ENCODE measurements at places on chromosomes 6 and 20.

- DNase-seq = no peak
These were observed 43.7 kb downstream of the CDH22 start for GRCh38 chr20:46264391-46265266.

GRCh38 chr6:42898891-42899361 is 16.9 kb upstream of the PTCRA start:
- peak; percentile 68 for DNase-seq

GRCh38 chr6:127952831-127953230 is 52.0 kb upstream of the THEMIS start:
- no peak for DNase-seq

- no peak for DNase-seq
These were observed 115.2 kb upstream of the NXT1 start for GRCh38 chr20:23235173-23236027.

- DNase-seq = no peak
These were observed 13.5 kb downstream of the HAO1 start for GRCh38 chr20:7926767-7927166.

DNA sequence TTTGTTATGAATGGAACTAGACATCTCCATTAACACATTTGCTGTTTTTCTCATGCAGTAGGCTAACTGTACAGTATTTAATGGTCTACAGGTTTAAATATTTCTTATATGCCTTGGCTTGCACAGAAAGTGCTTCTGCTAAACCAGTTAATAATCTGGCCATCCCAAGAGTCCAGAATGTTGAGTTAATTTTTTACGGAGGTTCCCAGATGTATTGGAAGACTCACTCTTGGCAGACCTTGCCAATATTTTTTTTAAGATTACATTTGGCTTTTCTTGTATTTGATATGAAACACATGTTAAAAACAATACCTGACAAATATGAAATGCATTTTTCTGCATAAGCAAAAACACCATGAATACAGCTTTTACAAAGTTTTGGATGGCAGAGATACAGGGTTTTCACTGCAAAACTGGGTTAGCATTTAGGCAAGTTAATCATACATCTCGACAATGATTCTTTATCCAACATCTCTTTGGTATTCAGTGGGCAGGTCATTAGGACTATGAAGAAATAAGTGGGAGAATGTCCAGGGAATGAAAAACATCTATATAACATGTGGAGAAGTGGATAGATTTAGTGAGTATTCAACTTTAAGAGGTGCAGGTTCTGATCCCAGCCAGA is 94.0 kb downstream of the SGK1 start:
- no peak for DNase-seq

GRCh38 chr6:136103763-136104311 is 146.3 kb downstream of the MTFR2 start:
- no peak for DNase-seq

- DNase-seq = no peak
These were observed 87.7 kb downstream of the SCAND1 start for GRCh38 chr20:35866418-35867202.

DNA sequence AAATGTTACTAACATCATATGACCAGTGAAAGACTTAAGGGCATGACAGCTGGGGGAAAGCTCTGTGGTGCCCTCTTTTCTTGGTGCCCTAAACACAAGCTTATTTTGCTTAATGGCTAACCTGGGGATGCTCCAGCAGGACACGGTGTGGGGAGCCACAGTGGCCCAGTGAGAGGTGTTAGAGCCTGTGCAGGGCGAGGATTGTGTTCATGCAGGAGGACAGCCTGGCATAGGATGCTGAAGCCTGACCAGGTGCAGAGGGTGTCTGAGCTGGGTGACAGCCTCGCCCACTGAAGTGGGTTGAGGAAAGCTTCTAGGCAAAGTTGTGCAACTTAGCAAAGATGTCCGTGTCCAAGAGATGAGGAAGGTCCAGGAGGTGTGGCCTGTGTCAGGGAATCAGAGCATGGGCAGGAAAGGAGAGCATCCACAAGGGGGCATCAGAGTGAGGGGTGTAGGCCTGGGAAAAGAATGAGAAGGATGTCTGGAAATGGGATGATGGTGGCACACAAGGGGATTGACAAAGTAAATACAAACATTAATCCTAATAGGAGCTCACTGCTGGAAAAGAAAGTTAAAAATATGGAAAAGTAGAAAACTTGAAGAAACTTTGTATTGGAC is 33.9 kb downstream of the SLC17A4 start:
- peak; percentile 10 for DNase-seq

DNA sequence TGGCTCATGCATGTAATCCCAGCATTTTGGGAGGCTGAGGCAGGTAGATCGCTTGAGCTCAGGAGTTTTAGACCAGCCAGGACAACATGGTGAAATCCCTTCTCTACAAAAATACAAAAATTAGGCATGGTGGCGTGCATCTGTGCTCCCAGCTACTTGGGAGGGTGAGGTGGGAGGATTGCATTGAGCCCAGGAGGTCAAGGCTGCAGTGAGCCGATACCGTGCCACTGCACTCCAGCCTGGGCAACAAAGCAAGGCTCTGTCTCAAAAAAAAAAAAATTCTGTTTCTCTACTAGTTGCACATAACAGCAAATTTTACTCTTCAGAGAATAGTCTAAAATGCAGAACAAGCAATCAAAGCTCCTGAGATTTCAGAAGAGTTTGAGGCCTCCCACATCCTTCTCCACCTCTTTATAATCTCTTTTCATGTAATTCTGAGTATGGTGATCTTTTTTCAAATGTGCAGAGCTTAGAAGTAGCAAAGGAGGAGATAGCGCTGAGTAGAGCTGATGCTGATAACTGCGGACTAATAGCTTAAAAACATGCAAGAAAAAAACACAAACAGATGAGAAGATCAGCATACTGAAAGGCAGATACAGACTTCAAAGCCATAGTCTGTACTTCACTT is 23.3 kb downstream of the LRRN4 start:
- no peak for DNase-seq

- DNase-seq = no peak
These were observed 143.6 kb upstream of the GJE1 start for GRCh38 chr6:141988954-141989705.

DNA sequence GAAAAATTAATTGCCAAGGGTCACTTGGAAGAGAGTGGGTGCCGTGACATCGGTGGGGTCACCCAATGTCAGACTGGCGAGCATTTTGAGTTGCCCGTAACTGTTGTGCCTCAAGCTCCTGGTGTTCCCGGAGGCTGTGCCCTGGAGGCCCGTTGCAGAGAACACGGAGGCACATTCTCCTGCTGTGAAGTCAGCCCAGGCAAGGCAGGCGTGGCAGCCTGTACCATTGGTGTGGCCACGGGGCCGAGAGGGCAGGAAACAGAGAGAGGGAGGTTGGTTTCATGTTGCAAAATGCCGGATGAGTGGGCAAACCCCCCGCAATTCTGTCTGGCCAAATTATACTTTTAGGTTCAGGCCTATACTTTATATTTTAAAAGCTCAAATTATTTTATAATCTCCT is 81.2 kb downstream of the THBS2 start:
- DNase-seq = no peak

DNA sequence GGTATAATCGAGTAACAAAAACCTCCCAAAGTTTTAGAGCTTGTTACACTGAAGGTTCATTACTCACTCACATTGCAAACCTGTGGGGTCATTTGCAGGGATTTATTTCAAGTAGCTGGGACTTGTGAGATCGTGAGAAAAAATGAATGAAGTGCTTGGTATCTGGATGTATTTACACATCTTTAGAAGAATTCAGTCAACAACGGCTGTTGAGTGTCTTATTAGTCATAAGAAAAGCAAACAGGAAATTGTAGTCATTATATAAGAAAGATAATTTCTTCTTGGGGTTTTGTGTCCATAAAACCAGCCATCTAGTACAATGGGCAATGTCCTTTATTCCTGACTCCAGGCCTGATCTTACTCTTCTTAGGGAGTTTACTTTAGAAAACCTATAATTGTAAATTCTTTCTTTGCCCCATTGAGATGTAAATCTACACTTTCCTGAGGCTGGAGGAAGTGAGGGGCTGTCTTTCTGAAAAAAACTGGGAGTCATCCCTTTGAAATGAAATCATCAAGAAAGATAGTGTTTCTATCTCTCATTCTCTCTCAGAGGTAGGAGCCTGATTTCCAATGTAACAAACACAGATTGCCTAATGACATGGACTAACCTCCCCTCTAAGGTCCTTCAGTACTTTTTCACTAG is 202.5 kb upstream of the ASCC3 start:
- no peak for DNase-seq

DNA sequence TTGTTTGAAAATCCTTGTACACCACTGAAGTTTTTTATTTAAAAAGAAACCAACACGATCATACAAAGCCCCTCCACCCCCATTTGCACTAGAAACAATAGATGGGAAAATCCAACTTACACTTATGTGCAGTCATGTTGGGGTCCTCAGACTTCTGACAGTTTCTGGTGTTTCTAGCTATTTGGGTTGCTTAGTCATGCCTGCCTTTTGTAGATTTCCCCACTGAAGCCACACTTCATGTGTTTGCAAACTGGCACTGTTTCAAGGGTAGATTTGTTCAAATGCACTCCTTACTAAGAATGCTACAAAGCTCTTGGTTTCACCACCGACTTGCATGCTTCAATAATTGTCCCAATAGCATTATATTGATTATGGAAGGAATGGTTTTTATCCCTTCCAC is 1.5 kb downstream of the SH3BGRL2 start:
- DNase-seq = no peak

- DNase-seq = no peak
These were observed 206.8 kb upstream of the ARG1 start for GRCh38 chr6:131366223-131366622.

DNA sequence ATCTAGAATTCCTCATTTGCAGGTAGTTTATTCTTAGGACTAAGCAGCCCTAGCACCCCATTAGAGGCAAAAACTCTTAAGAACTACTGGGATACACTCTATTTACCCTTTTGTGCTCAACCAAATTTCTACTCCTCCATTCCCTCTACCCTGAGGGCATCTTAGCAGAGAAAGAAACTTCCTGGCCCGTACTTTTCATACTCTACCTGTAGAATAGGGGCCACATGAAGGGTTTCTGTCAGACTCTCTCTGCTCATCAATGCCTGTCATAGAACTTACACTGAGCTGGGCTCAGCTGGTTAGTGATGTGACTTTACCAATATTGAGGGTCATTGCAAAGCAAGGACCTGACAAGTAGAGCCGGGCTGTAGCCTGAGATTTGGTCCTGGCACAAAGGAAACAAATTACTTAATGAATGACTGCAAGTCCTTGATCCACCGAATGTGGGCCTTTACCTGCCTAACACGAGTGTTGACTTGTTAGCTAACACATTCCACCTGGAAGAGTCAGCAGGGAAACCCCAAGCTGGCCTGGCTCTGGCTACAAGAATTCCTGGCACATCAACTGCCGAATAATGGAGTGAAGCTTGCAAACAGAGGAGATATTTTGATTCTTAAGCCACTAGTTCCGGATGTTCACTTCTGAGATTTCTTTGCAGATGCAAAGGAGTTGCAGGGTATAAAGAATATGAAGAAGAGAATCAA is 280.5 kb upstream of the JAG1 start:
- no peak for DNase-seq

GRCh38 chr6:14182916-14183315 is 65.3 kb downstream of the CD83 start:
- DNase-seq = no peak

DNA sequence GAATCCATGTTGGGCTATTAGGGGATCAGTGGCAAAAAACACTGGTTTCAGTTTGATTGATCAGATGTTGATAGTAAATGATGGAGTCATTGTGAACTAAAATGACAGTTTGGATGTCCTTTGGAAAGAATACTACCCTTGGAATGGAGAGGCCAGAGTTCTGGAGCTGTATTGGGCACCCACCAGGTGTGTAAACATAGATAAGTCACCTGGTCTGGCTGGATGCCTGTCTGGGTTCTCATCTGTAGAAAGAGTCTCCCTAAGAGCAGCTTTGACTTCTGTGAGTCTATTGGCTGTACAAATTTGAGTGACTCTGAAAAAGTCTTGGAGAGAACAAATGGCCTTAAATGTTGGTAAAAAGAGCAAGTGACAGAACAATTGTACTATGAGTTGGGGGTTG is 115.0 kb downstream of the SCP2D1 start:
- no peak for DNase-seq

DNA sequence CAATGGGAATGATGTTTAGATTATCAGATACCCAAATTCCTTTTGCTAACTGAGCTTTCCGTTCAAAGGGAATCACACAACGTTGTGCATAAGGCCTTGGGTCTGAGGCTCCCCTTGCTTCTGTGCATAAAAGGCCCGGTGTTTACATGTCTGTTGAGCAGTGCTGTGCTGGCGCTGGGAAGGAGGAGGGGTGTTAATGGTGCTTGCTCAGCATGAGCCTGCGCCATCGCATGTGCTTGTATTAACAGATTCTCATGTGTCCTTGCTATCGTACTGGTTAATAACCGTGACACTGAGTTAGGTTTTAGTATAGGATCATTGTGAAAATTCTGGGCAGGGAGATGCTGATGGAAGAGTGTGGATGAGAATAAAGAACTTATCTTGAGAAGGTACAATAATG is 62.3 kb upstream of the TRAF3IP2 start:
- DNase-seq = no peak
